ENCODE measurements at places on chromosomes 12 and 14. TPM values are rescaled to one million over a fixed set of nuclear protein-coding genes. Genes with fewer than 3 reads are reported as not detected.

Gene CCDC175
- total RNA-seq, result not detected

Gene RNF212B
- not detected for total RNA-seq

Gene CMA1
- not detected for total RNA-seq

Gene GYS2
- total RNA-seq, result not detected

Gene PRPH
- total RNA-seq, result not detected

Gene BBOF1
- 1.5 TPM for total RNA-seq

Gene TAS2R7
- total RNA-seq, result not detected

Gene VWF
- 0.24 TPM for total RNA-seq

Data from activated naive CD4-positive, alpha-beta T cell treated with anti-CD3 and anti-CD28 coated beads, Interleukin-2, amount 10 ng/mL, durations not matched to agents 5 hours and 36 hours (primary cell).